M059J (cell line): ENCODE measurements at places on chromosomes 7 and 10. TPM values are rescaled to one million over a fixed set of nuclear protein-coding genes. Genes with fewer than 3 reads are reported as not detected.
A peak's percentile ranks its signal among the peaks of the same experiment; 100 is the strongest.

Gene GARIN1A
- total RNA-seq, result 0.02 and 0.07 TPM in 2 replicates

Gene GRK5
- total RNA-seq, result 3.9 and 4.4 TPM in 2 replicates

Gene ANXA8
- 0.54 and 2.4 TPM in 2 replicates for total RNA-seq

Gene IDI2
- not detected in 2 replicates for total RNA-seq

Gene AP1S1
- 97.2 and 106 TPM in 2 replicates for total RNA-seq

- no peak for DNase-seq
Measured at GRCh38 chr7:5439572-5440496, 16.2 kb upstream of the TNRC18 start.

DNA sequence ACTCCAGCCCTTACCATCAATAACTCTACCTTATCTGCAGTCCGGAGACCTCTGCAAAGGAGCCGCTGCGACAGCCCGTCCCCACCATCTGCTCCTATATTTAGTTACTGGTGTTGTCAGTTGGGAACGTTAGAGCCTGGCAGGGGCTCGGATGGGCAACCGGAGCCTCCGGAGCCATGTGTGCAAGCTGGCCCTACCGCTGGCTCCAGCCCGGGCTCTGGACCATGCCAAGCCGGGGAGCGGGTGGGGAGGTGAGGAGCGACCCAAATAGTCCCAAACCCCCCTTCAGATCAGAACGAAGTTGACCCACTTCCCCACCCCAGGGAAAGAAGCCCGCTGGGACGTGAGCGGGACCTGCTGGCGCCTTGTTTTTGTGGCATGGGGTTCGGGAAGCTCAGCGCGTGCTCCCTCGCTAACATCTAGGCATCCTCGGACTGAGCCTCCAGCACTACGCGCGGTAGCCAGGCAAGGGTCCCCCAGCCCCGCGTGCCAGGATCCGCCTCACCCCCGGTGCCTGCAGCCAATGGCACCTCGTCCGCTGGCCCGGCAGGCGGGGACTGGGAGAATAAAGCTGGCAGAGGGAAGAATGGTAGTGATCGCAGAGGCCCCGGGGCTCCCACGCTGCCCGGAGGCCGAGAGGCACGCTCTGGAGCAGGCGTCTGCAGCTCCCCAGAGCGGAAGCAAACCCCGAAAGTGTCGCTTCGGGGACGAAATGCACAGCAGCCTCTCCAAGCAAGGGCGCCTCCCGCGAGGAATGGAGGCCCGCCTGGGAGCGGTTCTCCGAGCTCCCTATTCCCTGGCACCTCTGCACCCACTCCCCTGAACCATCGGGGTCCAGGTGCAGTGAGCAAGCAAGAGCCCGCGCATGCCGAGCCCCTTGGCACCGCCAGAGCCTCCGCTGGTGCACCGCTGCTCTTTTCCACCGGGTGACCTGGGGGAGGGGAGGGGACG is 679 bp downstream of the LRRC20 start:
- peak; percentile 44 for DNase-seq

DNA sequence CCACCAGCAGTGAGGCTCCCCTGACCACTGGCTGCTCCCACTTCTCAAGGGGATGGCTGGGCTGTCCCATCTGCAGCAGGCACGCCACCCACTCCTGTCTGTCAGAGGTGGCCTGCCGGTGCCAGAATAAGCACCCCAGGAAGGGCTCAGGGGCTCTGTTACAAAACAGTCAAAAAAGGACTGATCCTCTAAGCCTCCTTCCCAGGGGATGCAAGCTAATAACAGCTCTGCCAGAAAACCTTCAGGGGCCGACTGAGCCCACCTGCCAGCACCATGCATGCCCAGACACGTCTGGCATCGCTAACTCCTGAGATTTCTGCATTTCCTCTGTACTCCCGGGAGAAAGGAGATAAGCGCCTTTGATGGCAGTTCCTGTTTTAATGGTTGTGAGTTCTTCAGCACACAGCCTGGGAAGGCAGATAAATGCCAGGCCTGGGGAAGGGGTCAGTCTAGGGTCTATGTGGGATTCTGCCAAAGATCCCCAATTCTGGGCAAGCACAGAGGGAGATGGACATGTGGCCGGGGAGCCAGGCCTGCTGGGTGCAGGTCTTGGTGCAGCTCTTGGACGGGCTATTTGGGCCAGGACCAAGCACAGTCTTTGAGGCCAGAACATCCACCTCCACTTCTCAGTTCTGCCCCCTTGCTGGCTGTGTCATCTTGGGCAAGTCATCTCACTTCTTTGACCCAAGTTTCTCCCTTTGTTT is 128.4 kb downstream of the ARHGAP22 start:
- no peak for DNase-seq

DNA sequence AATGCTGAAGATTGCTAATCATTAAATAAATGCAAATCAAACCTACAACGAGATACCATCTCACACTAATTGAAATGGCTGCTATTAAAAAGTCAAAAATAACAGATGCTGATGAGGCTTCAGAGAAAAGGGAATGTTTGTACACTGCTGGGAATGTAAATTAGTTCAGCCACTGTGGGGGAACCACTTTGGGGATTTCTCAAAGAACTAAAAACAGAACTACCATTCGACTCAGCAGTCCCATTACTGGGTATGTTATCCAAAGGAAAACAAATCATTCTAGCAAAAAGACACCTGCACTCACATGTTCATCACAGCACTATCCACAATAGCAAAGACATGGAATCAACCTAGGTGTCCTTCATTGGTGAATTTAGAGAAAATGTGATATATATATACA is 379.0 kb upstream of the CNTNAP2 start:
- no peak for DNase-seq

GRCh38 chr7:108448584-108449505 is 7.4 kb downstream of the NRCAM start:
- DNase-seq, result no peak

DNA sequence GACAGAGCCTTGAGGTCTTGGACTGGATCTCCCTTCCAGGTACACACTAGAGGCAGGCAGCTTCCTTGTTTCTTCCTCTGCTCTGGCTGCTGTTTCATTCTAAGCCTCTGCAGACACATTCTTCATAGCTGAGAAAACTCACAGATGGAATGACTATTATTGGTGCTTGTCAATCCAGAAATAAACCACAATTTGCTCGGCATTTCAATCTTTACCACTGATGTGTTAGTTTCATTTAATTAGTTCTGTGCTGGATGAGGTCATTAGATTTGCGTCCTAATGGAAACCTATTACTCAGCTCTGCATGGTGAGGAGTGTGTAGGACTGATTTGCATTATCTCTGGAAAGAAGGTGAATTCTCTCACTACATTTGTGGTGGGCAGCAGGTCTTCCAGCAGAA is 392.5 kb downstream of the NRG3 start:
- DNase-seq, result no peak

DNA sequence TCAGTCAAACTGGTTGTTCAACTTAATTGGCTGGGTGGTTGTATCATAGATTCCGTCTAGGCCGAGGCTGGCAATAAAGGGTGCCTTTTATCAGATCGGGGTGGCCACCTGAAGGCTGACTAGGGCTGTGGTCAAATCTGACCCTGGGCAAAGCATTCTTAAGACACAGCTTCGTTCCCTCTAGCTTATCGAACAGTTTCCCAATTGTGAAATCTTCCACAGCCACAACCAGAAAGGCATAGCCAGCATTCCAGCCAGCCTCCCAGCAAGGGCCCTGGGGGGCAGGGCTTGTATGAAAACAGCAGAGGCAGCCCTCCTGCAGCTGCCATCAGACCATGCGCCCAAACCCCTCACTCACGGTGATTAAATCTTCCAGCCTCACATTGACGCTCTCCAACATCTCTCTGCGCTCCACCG is 42.5 kb upstream of the TMEM213 start:
- peak; percentile 30 for DNase-seq
